ENCODE measurements at places on chromosomes 12 and 14. TPM values are rescaled to one million over a fixed set of nuclear protein-coding genes. Genes with fewer than 3 reads are reported as not detected.
A peak's percentile ranks its signal among the peaks of the same experiment; 100 is the strongest.

Gene PPP4R4
- 0.36 TPM for total RNA-seq

Gene SPTB
- total RNA-seq, result 1.2 TPM

Gene CHPT1
- total RNA-seq, result 34.3 TPM

Gene IGF1
- not detected for total RNA-seq

Gene CLMN
- total RNA-seq, result 0.59 TPM

Gene AACS
- total RNA-seq, result 19.2 TPM

Gene NANOG
- total RNA-seq, result not detected

Gene TEX22
- total RNA-seq, result not detected

Gene C1S
- total RNA-seq, result 15.3 TPM

Gene PRR4
- total RNA-seq, result 1.3 TPM

Gene GLIPR1L2
- 0.36 TPM for total RNA-seq

Gene NKX2-8
- not detected for total RNA-seq

Gene NR2C1
- total RNA-seq, result 18.7 TPM

Gene SLC24A4
- total RNA-seq, result not detected

DNA sequence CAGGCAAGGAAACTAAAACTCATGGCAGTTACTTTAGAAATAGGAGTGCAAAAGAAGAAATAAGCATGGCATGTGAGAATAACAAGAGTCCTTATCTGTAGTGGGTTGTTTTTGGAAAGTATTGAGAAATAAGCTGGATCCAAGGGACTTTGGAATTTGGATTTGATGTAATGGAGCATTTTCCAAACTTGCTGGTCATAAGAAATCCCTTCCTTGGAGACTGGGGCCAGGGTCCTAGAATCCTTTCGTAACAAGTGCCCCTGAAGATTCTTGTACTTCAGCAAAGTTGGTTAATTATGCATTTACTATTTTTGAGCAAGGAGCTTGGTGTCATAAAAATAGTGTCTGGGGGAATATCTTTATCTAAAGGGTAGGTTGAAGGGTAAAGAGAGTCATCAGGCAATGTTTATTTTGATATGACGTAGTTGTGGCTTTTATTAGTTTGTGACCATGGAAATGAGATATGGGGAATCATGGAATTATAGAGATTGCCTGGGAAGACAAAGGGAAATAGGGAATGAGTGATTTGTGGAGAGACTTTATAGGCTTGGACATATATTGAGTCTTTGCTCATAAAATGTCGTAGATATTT, 53.9 kb downstream of the WNK1 start:
- DNase-seq, result no peak

DNA sequence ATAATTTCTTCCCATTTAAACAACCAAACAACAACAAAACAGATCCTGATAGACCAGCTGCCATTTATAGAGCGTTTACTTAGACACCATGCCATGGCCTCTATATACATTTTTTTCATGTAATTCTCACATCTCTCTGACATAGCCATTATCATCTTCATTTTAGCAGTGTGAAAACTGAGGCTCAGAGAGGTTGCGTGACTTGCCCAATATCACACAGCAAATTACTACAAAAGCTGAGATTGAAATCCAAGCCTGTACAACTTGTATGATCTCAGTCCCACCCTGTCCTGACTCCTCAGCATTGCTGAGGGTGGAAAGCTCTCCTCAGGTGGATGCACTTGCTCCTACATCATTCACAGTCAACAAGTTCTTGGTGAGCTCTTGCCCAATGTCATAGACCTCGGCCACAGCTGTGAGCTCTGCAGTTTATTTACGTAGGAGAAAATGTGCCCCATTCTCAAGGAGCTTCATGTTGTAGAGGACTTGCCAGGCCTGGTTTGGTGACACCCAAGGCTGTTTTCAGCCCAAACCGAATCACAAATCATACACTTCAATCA, 55.5 kb downstream of the CRACR2A start:
- DNase-seq, result peak; percentile 9

DNA sequence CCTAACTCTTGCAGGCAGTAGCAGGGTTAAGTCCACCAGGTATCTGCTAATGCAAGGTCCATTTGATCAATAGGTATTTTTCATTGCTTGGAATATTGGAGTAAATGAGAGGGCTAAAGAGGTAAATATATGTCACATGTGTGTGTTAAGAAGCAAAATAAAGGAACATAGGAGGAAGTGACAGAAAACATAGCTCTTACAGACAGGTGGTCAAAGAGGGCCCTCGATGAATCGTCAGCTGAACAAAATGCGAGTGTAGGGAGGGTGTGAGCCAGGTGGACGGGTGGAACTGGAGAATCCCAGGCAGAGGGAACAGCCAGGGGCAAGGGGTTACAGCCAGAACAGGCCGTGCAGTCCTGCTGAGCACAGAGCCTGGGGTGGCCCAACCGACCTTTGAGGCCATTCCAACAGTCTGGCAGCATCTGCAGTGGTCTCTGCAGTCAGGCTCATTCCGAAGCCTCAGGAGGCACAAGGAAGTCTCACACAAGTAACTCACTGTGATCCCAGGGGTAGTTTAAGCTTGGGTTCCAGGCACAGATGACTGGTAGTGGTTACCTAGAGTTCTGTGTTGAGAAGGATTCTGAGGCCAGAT, 43.2 kb downstream of the CCDC88C start:
- no peak for DNase-seq

GRCh38 chr14:51336734-51337133, 96.7 kb downstream of the TMX1 start:
- DNase-seq, result no peak

GRCh38 chr12:52380271-52380694, 5.2 kb downstream of the KRT84 start:
- peak; percentile 31 for DNase-seq

DNA sequence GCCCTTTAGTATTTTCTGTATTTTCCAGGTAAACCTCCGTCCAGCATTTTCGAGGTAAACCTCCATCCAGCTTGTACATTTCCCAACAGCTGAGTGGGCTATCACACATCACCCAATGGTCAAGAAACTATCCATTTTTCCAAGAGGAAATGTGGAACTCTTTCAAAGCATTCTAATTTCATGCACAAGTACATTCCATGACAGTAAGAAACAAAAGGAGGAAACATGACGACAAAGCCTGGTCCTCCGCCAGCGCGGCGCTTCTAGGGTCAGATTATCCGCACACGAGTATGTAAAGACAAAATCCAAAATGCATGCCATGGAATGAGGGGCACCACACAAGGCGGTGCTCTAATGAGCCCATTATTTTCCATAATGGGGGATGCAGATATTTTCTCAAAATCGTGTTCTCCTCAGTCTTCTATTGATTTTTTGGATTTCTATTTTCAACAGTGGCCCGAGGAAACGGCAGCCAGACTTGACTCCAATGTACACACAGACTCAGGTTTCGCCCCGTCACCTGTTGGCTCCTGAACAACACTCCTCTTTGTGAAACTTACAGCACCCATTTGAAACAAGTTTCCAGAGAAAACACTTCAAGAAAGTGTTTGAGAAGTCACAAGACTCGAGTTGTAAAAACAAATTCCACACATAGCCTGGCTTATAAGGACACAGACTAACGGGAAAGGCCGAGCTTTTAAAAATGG, 107.4 kb downstream of the PRICKLE1 start:
- no peak for DNase-seq

DNA sequence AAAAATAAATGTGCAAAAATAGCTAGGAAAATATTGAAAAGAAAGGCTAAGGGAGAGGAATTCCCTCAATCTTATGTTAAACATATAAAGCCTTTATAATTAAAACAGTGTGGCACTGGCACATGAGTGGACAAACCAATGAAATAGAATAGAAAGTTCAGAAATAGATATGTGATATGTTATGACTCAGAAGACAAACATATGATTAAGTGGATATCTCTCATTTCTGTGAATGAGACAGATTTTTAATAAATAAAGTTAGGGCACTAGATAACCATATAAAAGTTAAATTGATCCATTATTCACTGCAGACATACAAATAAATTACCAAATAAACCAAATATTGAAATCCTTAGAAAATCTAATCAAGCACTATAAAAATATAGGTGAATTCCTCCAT, 73.0 kb downstream of the ALG10B start:
- no peak for DNase-seq

DNA sequence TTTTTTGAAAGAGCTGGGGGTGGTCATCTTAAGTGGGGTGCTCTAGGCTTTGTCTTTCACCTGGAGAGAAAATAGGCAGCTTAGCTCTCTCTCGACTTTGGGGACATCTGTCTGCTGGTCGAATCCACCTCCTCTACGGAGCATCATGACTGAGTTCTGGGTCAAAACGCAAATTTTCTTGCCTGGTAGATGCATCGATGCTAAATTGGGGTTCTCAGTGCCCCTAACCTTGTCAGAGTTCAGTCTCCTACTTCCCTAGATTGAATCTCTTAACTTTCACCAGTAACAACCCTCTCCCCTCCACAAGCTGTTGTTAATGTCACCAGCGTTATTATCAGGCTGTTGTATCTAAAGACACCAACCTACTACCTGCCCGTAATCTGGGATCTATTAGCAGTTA, 682 bp downstream of the FLRT2 start:
- DNase-seq, result no peak

GRCh38 chr14:33643426-33644181, 307.3 kb downstream of the EGLN3 start:
- peak; percentile 9 for DNase-seq

- no peak for DNase-seq
Observed at GRCh38 chr14:103693515-103693914, 21.7 kb downstream of the XRCC3 start.

- DNase-seq, result no peak
Observed at GRCh38 chr14:66508547-66508845, 549 bp downstream of the GPHN start.

GRCh38 chr12:47852096-47852571, 32.4 kb upstream of the HDAC7 start:
- DNase-seq, result no peak

- peak; percentile 19 for DNase-seq
Observed at GRCh38 chr12:56377310-56377988, 14.8 kb upstream of the APOF start.

DNA sequence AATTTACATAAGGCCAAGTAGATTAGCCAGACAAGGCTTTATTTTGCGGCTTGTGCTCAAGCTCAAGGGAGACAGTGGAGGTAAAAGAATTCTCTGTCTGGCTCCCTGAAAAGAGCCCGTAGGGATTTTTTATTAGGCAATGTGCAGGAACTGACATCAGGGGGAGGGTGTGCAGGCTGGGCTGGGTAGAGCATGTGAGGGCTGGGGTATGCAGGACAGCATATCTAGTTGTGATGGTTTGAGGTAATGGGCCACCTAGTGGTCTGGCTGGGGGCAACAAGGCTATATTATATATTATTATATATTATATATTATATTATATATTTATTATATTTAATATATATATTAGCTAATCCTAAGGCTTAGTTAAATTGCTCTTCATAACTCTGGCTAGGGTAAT, 102.1 kb downstream of the TMEM117 start:
- DNase-seq, result peak; percentile 10

- DNase-seq, result peak; percentile 29
Observed at GRCh38 chr12:128069359-128069997, 197.5 kb upstream of the TMEM132C start.

DNA sequence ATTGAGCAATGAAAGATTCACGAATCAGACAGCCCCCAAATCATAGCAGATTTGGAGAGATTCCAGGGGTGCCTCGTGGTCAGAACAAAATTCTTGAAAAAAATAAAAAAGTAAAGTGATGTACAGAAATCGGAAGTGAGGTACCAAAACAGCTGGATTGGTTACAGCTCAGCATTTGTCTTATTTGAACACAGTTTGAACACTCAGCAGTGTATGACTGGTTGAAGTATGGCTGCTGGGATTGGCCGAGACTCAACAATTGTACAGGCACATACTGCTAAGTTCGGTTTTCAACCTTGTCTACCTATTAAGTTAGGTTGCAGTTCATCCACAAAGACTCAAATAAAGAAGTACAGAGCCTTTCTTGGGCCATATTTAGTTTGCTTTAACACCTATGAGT, 865.4 kb upstream of the TMEM132C start:
- DNase-seq, result peak; percentile 50

DNA sequence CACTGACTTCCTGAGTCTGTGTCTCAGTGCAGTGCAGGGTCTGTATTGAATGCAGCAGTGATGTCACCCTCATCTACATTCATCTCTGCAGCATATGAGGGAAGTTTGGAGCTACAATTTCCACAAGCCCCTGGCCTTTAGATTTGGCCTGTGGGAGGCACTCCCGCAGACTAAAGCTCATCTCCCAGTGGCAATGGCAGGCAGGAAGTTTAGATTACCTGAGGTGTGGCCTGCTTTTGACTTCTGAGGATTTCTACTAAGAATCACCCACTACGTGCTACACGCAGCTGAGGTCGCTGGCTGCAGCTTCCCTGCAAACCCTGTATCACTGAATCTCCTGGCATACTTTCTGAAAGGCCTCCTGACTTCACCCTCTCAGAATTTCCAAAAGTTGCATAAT, 202.2 kb upstream of the PRKD1 start:
- no peak for DNase-seq

GRCh38 chr14:28831126-28831525, 64.5 kb downstream of the FOXG1 start:
- no peak for DNase-seq

DNA sequence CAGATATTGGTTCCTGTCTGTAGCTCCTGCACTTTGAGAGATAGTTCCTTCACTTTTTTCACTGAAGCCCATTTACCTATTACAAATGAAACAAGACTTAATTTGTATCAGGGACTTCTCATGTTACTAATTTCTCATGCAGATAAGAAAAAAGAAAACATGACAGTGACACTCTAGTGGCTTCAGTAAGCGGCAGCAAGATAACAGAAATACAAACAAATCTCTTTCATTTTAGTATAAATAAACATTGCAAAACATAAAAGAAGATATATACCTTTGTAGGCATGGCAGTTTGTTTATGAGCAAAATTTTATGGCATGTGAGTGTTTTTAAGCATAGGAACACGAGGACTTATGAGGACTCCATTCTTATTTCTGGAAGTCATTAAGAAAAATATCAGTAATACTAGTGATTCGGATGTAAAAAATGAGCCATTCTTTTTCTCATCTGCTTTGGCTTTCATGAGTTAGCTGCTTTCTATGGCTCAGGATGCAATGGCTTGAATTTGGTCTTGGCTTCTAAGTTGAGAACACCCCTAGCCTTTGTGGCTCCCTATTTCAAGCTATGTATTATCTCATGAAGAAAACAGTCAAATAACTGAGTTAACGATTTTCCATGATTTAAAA, 310.1 kb upstream of the RGS6 start:
- no peak for DNase-seq

GRCh38 chr14:99224116-99224910, 47.7 kb downstream of the BCL11B start:
- no peak for DNase-seq

- no peak for DNase-seq
Observed at GRCh38 chr14:105323663-105324062, 9.1 kb downstream of the PACS2 start.

Data from RPMI7951 (cell line).